Right ventricle myocardium inferior (tissue), 1 donor: ENCODE measurements at places on chromosomes 16 and 17. TPM values are rescaled to one million over a fixed set of nuclear protein-coding genes. Genes with fewer than 3 reads are reported as not detected.

The ARHGDIG gene
- 9.3 TPM for total RNA-seq

- DNase-seq: no peak
These were observed 36.3 kb downstream of the MYH3 start for GRCh38 chr17:10620823-10621222.

DNA sequence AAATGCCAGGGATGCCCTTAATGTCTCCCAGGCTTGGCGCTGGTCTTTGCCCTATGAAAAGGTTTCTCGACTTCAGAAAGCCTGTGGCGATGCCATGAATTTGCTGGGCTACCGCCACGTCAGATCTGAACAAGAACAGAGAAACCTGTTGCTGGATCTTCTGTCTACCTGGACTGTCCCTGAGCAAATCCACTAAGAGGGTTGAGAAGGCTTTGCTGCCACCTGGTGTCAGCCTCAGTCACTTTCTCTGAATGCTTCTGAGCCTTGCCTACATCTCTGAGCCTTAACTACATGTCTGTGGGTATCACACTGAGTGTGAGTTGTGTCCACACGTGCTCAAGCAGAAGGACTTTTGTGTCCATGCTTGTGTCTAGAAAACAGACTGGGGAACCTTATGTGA is 11.4 kb downstream of the CHST4 start:
- no peak for DNase-seq

DNA sequence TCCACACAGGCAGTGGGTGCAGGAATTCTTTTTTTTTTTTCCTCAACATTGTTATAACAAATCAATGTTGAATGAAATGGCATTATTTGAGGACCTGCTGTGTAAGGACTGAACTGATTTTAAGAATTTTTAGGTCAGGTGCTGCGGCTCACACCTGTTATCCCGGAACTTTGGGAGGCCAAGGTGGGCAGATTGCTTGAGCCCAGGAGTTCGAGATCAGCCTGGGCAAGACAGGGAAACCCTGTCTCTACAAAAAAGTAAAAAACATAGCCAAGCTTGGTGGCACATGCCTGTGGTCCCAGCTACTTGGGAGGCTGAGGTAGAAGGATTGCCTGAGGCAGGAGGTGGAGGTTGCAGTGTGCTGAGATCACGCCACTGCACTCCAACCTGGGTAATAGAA is 12.4 kb downstream of the MPRIP start:
- DNase-seq: no peak

DNA sequence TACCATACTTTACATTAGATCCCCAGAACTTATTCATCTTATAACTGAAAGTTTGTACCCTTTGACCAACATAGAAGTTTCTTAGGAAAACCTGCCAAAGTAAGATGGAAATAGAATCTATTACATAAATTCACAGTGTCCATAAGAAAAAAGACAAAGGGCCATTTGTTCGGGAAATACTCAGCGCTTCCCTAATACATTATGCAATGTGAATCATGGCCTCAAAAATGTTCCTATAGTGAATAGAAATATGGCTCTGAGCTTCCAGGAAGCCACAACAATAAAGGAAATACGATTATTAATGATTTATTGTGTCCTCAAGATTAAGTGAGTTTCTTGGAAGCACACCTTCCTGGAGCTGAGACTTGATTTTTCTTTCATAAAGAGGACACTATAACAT is 51.5 kb downstream of the GPRC5B start:
- no peak for DNase-seq
